ENCODE measurements at places on chromosomes 16 and 17. TPM values are rescaled to one million over a fixed set of nuclear protein-coding genes. Genes with fewer than 3 reads are reported as not detected.

SMIM5 gene
- 2.2 TPM for total RNA-seq

KRTAP1-5 gene
- total RNA-seq, result not detected

- DNase-seq, result no peak
- no peak overlapping the region for H3K27ac ChIP-seq
- no peak overlapping the region for H3K4me3 ChIP-seq
- H3K4me1 ChIP-seq, result no peaks in the 10 kb centered on the region
Measured at GRCh38 chr17:1965556-1966273, 59.4 kb downstream of the RTN4RL1 start.

DNA sequence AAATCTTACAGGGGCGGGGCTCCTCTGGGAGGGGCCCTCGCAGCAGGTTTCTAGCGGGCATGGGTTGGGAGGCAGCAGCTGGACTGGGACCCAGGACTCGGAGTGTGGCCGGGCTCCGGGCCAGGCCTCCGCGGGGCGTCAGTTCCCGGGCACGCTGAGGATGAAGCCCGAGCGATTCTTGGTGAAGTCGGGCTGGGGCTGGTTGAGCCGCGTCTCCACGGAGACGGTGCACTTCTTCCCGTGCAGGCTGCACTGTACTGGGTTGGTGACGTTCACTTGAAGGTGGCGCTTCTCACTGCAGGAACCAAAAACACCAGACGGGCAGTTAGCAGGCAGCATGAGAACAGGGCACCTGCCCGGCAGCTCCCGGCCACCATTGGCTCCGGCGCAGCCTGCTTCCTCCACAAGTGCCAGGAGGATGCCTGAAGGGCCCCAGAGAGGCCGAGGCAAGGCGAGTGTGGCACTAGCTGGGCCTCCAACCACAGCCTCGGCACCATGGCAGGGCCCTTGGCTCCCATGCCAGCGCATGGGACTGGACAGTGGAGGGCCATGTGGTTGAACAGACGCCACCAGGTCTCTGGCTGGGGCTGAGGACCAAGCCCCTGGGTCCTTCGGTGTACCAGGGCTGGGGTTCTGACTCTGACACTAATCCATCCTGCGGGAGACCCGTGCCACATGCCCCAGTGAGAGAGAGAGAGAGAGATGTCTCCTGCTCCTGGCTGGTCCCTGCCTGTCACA is 8.0 kb downstream of the CDK5R1 start:
- no peaks in the 10 kb centered on the region for H3K36me3 ChIP-seq
- no peaks in the 10 kb centered on the region for H3K27me3 ChIP-seq
- no peak overlapping the region for H3K27ac ChIP-seq

AATK gene
- total RNA-seq, result 5.1 TPM

- no peak overlapping the region for H3K27ac ChIP-seq
- no peaks in the 10 kb centered on the region for H3K4me1 ChIP-seq
- no peak for DNase-seq
- H3K27me3 ChIP-seq, result no peaks in the 10 kb centered on the region
- H3K36me3 ChIP-seq, result no peaks in the 10 kb centered on the region
- H3K4me3 ChIP-seq, result no peak overlapping the region
Measured at GRCh38 chr17:83119987-83120864, 40.8 kb downstream of the METRNL start.

DNA sequence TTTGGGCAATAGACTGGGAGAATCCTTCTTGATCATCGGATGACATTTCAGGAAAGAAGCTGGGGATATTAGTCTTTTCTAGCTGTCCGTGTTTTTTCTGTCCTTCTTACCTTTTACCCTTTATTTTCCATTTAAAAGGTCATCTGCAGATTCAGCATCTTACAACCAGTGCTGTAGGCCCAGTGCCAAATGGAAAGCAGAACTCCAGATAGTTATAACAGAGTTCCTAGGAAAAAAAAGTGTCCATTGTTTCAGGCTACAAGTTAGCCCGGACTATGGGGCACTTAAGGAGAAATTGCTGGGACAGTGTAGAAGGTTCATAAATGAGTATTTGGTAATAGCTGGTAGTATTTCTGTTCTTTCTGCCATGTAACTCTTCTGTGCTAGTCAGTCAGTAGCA is 28.4 kb downstream of the LDHD start:
- H3K36me3 ChIP-seq, result no peaks in the 10 kb centered on the region
- peak overlapping the region; percentile 74 for H3K27ac ChIP-seq
- no peak for DNase-seq
- no peak overlapping the region for H3K4me3 ChIP-seq

GRCh38 chr16:55359946-55360345 is 35.9 kb downstream of the IRX6 start:
- no peak overlapping the region for H3K4me3 ChIP-seq
- H3K36me3 ChIP-seq, result no peaks in the 10 kb centered on the region
- H3K4me1 ChIP-seq, result no peaks in the 10 kb centered on the region
- no peak for DNase-seq

GRCh38 chr16:67481561-67482232 is 740 bp upstream of the ATP6V0D1 start:
- peak overlapping the region; percentile 74 for H3K27ac ChIP-seq
- H3K27me3 ChIP-seq, result no peaks in the 10 kb centered on the region
- H3K36me3 ChIP-seq, result no peaks in the 10 kb centered on the region
- DNase-seq, result peak; percentile 59
- peak overlapping the region; percentile 87 for H3K4me3 ChIP-seq

GRCh38 chr17:80790021-80790765 is 201.4 kb upstream of the CHMP6 start:
- H3K27me3 ChIP-seq, result no peaks in the 10 kb centered on the region
- H3K36me3 ChIP-seq, result no peaks in the 10 kb centered on the region
- peaks cover 7% of the 10 kb centered on the region for H3K4me1 ChIP-seq
- no peak overlapping the region for H3K4me3 ChIP-seq
- no peak for DNase-seq

GRCh38 chr16:30621765-30622164 is 11.6 kb upstream of the ZNF689 start:
- H3K4me3 ChIP-seq, result no peak overlapping the region
- DNase-seq, result no peak
- H3K27ac ChIP-seq, result no peak overlapping the region

GRCh38 chr17:73747221-73748002 is 103.2 kb upstream of the SDK2 start:
- no peaks in the 10 kb centered on the region for H3K27me3 ChIP-seq
- H3K36me3 ChIP-seq, result no peaks in the 10 kb centered on the region
- no peaks in the 10 kb centered on the region for H3K4me1 ChIP-seq
- H3K4me3 ChIP-seq, result no peak overlapping the region
- H3K27ac ChIP-seq, result no peak overlapping the region
- DNase-seq, result no peak

DNA sequence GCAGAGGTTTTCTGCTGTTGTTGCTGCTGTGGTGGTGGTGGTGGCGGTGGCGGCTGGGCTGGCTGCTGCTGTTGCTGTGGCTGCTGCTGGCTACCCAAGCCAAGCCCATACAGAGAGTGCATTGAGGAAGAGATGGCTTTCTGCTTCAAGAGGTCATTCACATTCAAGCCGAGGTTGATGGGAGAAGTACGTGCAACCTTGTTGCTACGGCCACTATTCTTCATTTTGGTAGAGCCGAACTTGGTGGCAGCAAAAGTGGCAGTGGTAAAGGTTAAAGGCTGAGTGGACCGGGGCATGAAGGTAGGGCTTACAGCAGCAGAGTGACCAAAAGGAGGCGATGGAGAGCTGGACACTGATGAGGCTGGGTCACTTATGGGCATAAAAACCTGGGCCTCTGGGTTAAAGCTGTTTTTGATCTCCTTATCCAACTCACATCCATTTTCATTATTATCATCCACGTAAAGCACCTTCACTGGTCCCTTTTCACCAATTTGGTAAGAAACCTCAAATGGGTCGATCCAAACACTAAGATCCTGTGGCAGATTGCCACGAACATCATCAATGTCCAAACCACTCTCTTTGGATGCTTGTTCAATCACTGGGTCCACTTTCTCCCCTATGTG is 2.8 kb downstream of the TOB1 start:
- H3K27me3 ChIP-seq, result no peaks in the 10 kb centered on the region
- no peak for DNase-seq
- H3K36me3 ChIP-seq, result no peaks in the 10 kb centered on the region
- peaks cover 5% of the 10 kb centered on the region for H3K4me1 ChIP-seq

VPS4A gene
- 39.5 TPM for total RNA-seq

DNA sequence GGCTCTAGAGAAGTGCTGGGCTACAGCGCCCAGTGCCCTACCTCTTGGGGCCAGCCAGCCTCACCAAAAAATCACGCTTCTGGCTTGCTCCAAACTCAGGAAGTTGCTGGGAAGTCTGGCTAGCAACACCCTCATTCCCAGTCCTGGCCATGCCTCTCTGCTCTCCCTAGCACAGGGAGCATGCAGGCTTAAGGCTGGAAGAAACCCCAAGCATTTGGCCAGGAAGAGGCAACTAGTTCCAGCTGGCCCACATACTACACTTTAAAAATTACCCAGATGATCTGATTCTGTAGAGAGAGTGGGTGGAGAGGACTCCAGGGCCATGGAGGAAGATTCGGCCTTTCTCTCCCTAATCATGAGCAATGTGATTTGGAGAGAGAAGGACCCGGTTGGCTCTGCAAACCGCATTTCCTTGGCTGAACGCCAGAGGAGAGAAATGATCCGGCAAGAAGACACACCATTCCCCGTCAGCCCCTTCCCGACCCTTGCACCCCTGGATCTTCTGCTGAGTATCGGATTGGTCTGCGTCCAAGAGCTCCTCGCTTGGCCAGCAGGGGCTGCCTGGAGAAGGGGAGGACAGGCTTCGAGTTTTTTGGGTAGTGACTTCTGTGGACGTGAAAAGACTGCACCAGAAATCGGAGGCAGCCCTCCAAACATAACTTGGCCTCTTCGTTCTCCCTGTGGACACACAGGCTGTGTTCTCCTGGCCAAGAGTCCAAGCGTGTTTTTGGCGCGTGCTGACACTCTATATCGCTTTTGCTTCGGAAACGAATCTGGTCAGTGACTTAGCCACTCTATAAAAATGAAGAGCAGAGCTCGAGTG is 406.3 kb downstream of the WWOX start:
- H3K36me3 ChIP-seq, result no peaks in the 10 kb centered on the region
- H3K4me1 ChIP-seq, result peaks cover 7% of the 10 kb centered on the region
- peak overlapping the region; percentile 23 for H3K4me3 ChIP-seq
- H3K27me3 ChIP-seq, result no peaks in the 10 kb centered on the region

GRCh38 chr17:69761011-69761410 is 314.0 kb upstream of the KCNJ16 start:
- no peaks in the 10 kb centered on the region for H3K27me3 ChIP-seq
- no peak for DNase-seq
- H3K4me3 ChIP-seq, result no peak overlapping the region

PRKCB gene
- total RNA-seq, result 1.8 TPM

KRTAP2-3 gene
- total RNA-seq, result not detected

- H3K27me3 ChIP-seq, result no peaks in the 10 kb centered on the region
- no peak overlapping the region for H3K4me3 ChIP-seq
- DNase-seq, result no peak
- no peaks in the 10 kb centered on the region for H3K4me1 ChIP-seq
- no peak overlapping the region for H3K27ac ChIP-seq
Measured at GRCh38 chr16:66562409-66562808, 3.8 kb upstream of the CMTM1 start.

SMIM36 gene
- not detected for total RNA-seq
